ENCODE measurements at places on chromosomes 3 and 15. TPM values are rescaled to one million over a fixed set of nuclear protein-coding genes. Genes with fewer than 3 reads are reported as not detected.

DNA sequence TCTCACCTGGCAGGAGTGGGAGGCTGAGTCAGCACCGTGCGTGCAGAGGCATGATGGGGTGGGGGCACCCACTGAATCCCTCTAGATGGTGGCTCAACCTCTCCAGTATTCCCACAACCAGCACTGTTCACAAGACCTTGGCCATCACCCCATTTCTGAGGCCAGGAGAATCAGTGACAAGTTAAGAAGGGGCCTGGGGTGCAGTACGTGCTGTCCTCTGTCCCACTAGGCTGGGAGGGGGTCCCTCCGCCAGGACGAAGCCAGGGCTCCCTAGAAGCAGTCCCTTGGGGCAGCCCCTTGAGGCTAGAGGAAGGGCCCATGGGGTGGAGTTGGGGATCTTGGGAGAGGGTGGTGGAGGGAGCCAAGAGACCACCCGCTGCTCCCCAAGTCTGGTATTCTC lies 4.8 kb downstream of the MYL3 start:
- no peak for DNase-seq

GRCh38 chr3:119292666-119293065 lies 1.5 kb upstream of the ARHGAP31 start:
- DNase-seq, result no peak

DNA sequence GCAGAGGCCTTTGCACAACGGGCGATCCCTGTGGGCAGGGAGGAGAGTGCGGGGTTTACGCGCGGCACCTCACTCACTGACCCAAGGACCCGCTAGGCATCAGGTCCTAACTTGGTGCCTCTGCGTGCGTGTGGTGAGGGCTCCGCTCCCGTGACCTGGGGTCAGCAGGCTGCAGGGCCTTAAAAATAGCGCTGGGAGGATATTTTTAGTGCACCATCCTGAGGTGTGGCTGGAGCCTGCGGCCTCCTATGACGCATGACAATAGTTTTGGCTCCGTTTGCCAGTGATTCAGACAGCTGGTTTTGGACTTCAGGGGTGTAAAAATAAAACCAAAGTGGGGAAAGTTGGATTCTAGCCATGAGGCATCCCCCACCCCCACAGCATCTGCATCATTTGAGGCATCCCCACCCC lies 139.0 kb downstream of the FAM43A start:
- no peak for DNase-seq

DNA sequence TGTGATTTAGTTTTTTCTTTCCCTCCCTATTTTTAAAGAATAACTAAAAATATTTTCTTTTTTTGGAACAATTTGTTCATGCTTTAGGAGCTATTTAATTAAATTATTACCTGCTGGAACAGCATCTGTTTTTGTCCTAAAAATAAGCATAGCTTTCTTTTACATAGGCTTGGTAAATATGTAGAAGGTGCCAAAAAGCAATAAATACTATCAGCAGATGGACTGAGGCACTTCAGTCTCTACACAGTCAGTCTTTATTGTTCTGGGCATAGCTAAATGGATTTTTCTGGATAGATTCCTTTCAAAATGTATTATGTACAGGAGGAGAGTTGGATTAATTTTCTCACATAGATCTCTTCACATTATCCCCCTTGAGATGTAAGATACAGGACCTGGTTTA lies 223.5 kb downstream of the NAALADL2 start:
- DNase-seq, result no peak

DNA sequence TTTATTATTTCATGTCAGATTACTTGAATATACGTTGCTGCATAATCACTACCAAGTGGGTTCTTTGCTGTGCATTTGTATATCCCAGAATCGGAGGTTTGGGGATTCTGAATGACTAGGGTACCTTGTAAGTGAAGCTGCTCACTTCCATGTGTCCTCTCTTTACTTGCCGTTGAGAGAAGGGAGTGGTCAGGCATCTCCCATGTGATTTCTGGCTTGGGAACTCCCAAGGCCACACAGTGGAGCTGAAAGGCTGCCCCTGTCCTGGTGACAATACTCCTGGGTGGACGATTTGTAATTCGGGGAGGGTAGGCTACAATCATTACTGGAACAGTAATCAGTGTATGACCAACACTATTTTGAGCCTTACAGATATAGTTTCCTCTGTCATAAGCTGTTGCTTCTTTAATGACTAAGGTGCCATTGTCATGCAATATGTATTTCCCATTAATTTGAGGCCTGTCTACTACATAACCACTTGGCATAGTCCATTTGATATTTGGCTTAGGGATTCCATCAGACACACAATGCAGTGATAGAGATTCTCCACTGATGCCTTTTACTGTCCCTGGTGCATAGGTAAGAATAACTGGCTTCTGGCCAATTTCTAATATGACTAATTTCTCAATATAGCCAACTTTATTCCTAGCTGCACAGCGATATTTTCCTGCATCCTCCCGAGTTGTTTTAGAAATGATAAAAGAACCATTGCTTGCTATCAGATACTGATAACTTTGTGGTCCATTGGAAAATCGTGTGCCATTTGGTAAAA lies 24.0 kb downstream of the IGSF10 start:
- DNase-seq, result no peak

GRCh38 chr3:69865925-69866679 lies 126.8 kb downstream of the MITF start:
- DNase-seq, result no peak

DNA sequence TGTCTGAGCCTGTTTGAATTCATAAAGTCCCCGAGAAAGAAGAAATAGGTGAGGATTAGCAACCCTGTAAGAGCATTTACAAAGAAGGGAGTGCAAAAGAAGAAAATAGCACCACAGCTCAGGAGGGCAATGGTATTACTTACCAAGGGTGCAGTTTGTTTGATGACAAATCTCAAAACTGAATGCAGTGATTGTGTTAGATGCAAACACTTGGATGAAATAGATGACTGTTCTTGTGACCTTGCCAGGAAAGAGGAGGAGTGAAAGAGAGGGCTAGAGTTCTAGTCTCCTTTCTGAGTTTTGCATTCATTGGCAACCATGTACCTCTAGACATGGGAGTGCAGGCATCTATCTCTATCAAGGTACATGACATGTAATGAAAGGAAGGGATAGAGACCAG lies 1030.8 kb upstream of the CFAP20DC start:
- DNase-seq, result no peak

- DNase-seq, result no peak
Observed at GRCh38 chr3:108830991-108831614, 8.5 kb downstream of the TRAT1 start.

LAMB2 gene
- 543 TPM for total RNA-seq

GOLGA6L4 gene
- total RNA-seq, result 0.57 TPM

Measured in Right ventricle myocardium inferior (tissue), 1 donor.